ENCODE measurements at places on chromosomes 6 and 20.

- no peak for DNase-seq
Observed at GRCh38 chr20:41171736-41172295, 34.5 kb downstream of the PLCG1 start.

DNA sequence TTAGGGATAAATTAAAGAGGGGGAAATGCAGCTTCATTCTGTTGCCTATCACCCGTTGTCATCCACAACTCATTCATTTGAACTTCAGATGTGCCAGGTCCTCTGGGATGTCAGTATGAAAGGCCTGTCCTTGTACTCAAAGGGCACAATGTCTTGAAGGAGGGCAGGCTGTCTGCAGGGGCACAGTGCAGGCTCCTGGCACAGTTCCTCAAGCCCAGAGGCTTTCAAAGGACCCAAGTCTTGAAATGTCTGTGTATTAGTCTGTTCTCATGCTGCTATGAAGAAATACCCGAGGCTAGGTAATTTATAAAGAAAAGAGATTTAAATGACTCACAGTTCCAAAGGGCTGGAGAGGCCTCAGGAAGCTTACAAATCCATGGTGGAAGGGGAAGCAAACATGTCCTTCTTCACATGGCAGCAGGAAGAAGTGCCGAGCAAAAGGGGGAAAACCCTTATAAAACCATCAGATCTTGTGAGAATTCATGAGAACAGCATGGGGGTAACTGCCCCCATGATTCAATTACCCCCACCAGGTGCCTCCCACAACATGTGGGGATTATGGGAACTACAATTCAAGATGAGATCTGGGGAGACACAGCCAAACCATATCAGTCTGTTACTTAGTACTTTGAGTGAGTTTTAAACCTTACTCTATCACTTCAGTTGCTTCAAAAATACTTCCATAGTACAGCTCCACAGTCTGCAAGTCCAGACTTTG lies 9.4 kb downstream of the SNX9 start:
- no peak for DNase-seq

DNA sequence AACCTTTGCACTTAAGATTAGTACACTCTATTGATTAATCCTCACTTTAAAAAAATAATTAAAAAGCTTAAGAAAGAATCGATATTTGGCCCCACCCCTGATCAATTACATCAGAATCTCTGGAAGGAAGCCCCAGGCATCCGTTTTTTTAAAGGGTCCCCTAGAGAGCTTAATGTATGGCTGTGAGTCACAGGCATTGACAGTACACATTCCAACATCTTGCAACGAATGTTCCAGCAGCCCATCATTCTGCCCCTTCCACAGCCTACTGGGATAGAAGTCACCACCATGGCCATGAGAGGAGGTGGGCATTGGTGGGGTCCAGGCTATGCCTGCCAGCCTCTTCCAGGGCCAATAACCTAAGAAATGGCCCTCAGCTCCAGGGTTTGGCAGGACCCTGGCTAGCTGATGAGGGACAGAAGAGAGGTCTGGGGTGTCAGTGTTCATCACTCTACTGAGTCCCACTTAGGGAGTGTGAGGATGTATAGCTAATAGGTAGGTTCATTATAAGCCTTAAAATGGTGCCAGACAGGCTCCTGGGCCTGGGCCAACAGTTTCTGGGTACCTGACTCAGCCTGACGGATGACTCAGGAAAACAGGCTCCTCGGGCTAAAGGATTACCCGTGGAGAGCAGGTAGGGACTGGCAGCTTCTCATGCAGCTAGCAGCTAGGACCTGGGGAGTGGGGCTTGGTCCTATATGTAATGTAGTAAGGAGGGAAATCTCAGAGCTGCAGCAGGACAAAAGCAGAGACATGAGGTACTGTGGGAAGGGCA lies 40.4 kb downstream of the MDGA1 start:
- no peak for DNase-seq

- peak; percentile 56 for DNase-seq
Observed at GRCh38 chr6:159252955-159253508, 83.8 kb downstream of the FNDC1 start.

- DNase-seq: peak; percentile 28
Observed at GRCh38 chr6:66496659-66497058, 789.6 kb upstream of the EYS start.

GRCh38 chr6:148466158-148466557 lies 123.5 kb downstream of the SASH1 start:
- no peak for DNase-seq

DNA sequence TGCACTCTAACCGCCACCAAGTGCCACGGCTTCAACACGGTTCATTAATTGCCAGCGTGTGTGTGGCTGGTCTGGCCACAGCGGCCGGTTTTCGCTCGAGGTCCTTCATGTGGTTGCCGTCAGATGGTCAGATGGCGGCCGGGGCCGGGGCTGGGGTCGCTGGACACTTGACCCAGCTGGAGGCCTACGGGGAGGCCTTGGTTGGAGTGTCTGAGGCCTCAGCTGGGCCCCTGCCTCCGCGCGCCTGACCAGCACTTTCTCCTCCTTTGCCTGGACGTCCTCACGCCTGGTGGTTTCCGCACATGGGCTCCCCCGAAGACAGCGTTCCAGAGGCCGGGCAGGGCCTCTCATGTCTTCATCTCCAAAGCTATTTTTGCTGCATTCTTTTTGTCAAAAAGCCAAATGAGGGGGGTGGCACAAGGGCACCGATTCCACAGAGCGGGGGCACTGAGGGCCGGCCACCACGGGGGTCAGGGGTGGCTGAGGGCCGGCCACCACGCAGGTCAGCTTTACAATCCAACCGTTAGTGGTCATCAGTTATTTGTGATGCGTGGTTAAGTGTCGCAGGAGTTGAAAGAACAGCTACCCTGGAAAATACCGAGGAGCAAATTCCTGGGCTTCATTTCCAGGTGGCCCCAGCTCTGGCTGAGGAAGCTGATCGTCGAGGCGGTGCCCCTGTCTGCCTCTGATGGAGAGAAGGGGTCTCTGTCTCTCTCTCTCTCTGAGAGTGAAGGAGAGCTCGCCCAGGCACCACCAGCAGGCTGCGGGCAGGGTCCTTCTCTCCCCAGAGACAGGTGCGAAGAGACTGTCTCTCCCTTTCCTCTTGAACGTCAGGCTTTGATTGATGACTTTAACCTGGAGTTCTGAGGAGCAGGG lies 50.5 kb upstream of the FRMD1 start:
- no peak for DNase-seq

GRCh38 chr6:156026486-156027247 lies 571.0 kb upstream of the NOX3 start:
- no peak for DNase-seq

- no peak for DNase-seq
Observed at GRCh38 chr6:136137008-136137692, 113.0 kb downstream of the MTFR2 start.

DNA sequence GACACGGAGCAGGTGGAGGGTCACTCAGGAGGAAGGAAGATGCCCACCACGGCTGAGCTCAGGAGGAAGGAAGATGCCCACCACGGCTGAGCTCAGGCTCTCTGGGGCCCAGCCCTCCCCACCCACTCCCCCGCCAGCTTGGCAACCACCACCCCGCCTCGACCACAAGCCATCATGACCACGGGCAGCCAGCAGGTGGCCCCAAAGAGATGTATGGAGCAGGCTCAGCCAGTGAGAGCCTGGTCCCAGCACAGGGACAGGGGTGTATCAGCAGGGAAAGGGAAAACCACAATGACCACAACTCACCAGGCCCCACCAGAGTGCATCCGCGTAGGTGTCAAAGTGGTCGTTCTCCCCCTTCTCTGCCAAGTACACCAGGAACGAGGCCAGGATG lies 30.4 kb downstream of the KCNQ2 start:
- peak; percentile 77 for DNase-seq

DNA sequence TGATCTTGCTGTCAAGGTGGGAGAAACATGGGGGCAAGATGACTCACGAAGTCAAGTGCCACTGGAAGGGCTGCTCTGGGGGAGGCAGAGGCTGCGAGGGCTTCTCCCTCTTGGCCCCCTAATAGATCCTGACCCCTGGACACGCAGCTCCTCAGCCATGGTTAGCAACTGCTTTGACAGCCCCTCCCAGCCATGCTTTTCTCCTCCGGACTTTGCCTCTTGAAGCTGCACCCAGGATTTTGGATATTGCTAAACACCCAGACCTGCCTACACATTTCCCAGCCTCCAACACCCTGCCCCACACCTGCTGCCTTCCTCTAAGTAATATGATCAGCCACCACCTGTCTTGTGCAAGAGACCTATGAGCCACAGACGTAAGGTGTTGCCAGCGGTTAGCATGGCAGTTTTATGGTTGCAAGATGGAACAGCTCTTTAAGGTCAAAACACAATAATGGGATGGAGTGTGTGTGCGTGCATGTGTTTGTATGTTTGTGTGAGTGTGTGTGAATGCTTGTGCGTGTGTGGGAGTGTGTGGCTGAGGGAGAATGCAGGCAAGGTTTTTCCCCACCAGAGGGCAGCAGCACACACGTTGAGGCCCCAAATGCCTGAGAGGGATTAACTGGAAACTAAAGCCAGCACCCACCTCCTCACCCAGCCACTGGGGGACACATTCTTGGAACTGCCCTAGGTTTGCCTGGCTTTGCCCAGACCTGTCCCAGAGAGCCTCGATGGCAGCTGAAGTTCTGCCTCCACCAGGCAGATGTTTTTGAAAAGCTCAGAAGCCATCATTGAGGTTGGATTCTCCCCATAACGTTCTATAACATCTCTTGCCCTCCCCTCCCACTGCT lies 2.5 kb downstream of the IP6K3 start:
- peak; percentile 91 for DNase-seq

- peak; percentile 68 for DNase-seq
Observed at GRCh38 chr6:166032366-166033200, 135.1 kb downstream of the TBXT start.

DNA sequence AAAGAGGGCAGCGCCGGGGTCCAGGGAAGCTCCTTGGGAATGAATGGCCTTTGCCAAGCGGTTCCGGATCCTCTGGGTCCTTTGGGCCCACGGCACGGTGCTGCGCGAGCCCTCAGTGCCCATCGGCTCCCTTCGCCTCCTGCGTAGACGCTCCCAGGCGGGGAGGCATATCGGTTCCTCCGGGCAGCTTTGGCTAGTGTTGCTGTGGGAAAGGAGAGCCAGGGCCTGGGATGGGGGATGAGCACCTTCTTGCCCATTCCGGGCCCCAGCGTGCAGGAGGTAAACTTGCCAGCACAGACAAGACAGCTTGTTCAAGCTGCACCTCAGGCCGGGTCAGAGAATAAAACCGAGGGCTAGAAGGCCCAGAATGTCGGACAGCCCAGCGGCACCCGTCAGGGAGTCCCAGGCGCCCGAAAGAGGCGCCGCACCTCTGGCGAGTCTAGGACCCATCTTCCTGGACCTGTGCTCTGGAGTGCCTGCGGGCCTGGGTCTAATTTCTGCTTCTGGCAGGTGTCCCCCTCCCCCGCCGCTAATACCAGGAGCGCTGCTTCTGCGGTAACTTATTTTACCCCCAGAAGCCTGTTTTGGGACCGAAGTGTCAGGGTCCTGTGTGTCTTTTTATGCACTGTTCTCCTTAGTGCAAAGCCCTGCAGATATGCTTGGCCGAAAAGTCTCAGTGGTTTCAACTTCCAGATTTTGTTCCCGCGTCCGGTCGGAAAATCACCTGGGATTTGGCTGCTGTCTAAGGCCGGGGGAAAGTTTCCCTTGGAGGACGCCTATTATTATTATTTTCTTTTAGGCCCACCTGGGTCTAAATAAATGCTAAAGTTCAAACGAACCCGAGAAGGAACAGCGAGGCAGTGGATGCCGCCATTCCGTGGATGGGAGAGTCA lies 1.7 kb upstream of the TFAP2C start:
- no peak for DNase-seq

GRCh38 chr6:347232-347631 lies 44.3 kb upstream of the IRF4 start:
- no peak for DNase-seq

- no peak for DNase-seq
Observed at GRCh38 chr6:114315831-114316595, 26.8 kb downstream of the HS3ST5 start.

Measured in GM03348 (cell line).